ENCODE measurements at places on chromosomes 2 and 18.

- no peak for DNase-seq
These were observed 210.5 kb downstream of the HDAC4 start for GRCh38 chr2:239190361-239190760.

DNA sequence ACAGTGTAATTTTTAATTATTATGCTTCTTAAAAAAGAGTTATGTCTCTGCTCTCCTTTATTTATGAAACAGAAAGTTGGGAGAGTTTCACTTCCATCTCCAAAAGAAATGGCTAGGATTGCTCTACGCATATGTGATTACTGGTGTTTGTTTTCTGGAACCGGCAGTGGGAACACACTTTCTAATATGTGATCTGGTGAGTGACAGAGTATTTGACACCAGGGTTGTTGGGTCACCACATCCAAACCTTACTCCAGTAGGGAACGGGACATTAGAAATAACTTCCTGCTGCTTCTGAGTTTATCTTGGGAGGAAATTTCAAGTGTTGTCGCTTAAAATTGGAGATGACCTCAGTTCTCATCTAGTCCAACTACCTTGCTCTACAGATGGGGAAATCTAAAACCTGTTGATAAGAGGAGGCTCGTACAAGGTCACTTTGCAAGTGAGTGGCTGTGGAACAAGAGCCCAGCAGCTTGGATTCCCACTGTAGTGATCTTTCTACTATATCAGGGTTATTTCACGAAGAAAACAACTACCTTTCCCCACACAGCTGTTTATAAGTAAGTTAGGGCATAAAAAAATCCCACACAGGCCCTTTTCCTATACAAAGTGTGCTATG lies 108.5 kb downstream of the TTC32 start:
- DNase-seq = no peak

DNA sequence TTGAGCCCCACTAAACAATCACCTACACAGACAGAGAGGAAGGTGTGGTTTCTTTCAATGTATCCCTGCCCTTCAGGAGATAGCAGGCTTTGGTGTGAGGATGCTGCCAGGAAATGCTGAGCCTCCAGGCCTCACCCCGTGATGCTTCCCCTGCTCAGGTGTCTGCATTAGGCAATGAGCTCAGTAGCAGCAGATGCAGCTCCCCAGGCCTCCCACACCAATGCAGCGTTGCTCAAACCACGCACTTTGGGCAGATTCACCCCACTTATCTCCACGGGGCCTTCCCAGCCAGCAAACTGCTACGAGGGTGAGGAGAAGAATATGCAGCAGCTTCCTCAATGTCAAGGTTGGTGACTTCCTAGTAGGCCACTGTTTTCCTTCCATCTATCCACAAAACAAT lies 229.3 kb upstream of the PXDN start:
- no peak for DNase-seq

DNA sequence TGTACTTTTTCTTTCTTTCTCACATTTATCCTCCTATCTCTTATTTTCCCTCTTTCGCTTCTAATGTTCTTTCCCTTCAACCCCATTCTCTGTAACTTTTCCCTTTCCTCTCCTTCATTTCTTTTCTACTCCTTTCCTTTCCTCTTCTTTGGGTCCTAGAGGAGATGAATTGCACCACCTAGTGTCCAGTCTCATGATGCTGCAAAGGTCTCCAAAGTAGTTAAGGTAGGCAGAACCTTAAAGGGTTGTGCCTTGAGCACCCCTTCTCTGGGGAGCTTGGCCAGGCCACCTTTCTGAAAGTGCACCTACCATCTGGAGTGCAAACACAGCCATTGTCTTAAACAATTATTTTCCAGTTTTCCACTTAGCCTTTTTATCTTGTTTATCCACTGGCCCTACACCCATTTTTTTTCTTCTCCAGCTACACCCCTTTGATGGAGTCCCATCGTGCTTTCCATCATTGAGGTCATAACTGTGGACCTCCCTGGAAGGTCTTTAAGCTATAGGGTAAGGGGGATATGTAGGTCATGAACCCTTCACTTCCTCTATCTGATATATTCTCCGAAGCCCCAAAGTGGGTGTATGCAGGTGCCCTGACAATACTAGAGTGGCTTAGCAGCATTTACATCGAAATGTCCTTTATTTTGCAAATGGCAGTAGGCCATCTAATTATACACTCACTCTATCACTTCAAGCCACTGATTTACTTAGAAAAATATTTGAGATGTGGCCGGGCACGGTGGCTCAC lies 155.9 kb downstream of the ESCO1 start:
- DNase-seq = no peak

DNA sequence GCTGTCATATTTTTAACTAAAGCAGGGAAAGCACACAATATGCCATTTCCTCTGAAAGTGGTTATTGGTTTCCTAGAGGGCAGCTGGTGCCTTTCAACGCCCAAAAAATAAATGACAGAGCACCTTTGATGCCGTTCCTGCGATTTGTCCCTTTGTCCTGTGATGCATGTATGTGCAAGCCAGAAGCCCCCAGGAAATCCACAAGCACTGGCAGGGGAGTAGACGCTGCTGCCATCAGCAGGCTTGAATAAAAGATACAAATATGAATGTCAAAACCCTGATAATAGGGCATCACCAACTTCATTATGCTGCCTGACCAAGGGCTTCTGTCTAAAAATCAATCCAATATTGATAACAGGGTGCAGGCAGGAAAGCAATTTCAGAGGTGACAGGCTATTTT lies 246.1 kb downstream of the FBXO15 start:
- DNase-seq = peak; percentile 53

DNA sequence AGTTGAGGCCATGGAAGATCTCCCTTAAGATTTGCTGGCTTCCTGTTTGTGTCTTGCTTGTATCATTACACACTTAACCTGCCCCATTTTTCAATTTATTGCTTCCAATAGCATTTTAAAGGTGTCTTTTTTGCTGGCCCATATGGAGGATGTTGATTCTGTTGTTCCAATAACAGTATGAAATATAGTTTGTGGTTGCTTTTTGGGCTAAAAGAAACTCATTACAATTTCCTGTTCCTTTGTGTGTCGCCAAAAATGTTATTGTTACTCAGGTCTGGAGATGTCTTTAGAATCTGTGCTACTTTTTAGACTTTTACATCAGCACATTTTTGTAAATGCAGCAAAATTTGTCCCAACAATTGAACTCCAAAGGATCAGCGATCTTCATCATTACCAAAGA lies 234.0 kb upstream of the ITGA4 start:
- no peak for DNase-seq

- DNase-seq = no peak
These were observed 127.1 kb downstream of the CERS6 start for GRCh38 chr2:168583064-168583709.

DNA sequence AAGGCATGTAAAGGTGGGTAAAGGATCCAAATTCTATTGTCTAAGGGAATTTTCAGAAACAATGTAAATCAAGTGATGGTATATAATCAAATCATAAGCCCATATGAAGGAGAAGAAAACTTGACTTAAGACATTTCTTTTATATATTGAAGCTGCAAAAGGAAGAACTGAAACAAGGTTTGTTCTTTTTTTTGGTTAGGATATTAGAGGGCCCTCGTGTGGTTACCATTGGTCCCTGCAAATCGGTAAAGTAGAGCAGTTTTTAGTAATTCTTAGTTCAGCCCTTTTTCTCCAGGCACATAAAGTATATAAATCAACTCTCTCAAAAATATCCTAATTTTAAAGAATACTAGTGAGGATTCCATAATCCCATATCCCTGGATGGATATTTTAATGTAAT lies 105.6 kb upstream of the STK17B start:
- DNase-seq = no peak

DNA sequence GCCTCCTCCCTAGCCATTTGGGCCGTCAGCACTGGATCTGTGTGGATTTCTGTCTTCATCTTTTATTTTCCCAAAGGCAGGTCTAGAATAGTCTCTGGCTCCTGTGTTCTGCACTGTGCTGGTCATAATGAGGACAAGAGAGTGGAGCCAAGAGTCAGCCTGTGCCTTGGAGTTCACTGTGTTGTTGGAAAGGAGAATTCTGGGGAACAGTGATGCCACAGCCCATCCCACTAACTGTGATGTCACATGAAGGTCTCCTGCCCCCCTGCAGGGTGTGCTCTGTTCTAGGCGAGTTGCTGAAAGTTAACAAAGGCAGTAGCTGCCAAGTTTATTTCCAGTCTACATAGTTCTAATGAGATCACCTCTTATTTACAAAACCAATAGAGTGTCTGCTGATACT lies 248.5 kb downstream of the TPGS2 start:
- peak; percentile 92 for DNase-seq

GRCh38 chr2:30588994-30589393 lies 141.9 kb downstream of the LCLAT1 start:
- no peak for DNase-seq

GRCh38 chr2:160241251-160242137 lies 41.4 kb upstream of the ITGB6 start:
- no peak for DNase-seq

DNA sequence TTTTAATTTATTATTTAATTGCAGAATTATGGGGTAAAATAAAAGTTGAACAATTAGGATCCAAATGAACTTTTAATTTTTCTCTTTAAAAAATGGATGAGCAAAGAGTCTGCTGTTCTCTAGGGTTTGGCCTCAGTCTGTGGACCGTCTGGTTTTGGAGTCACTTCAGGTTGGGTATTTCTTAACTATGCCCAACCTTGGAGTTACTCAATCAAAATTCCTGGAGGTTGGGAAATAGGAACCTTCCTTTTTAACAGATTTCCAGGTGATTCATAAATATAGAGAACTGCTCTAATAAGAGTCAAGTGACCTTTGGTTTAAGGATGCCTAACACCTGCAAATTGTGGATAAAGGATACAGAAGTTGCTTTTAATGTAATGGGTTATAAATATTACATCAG lies 241.5 kb upstream of the GCFC2 start:
- DNase-seq = no peak

GRCh38 chr2:100940240-100940639 lies 61.8 kb upstream of the RPL31 start:
- no peak for DNase-seq

GRCh38 chr2:160207804-160208654 lies 8.0 kb upstream of the ITGB6 start:
- no peak for DNase-seq

DNA sequence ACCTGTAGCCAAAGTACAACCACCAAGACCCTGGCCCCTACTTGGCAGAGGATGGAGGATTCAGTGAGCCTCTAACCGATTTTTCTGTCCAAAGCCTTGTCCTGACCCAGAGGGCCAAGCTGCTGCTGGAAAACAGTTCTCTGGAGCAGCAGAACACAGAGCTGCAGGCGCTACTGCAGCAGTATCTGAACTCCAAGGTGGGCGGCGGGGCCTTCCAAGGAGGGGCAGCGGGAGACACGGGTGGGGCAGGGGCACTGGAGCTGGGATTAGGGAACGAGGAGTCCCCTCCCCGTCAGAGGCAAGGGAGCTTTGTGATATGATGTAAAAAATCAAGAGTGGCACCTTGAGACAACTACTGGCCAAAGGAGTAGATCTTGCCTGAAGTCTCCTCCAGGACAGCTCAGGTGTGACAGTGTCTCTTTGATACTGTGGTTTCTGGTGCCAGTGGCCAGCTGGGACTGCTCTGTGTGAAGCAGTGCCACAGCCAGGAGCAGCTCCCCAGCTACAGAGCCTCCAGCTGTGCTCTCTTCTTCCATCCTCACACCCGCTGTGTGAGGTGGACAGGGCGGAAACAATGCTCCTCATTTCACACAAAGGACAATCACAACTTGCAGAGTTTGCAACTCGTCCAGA lies 22.8 kb downstream of the OTOF start:
- DNase-seq = no peak

DNA sequence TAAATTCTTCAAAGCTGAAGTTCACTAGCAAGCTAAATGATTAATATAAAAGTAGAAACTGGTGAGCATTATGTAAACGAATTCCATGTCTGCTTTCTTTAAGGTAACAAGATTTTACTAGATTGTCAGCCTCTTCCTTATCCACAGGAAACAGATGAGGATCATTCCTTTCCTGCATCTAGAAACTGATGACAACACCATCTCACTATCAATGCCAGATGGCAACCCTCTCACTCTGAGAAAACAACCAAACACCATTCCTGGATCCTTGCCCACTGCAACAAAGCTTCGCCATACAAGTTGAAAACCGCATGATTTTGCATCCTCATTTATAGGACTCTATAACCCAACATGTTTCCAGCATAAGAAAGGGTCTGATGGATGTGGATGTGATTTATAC lies 122.9 kb downstream of the ZNF521 start:
- no peak for DNase-seq

DNA sequence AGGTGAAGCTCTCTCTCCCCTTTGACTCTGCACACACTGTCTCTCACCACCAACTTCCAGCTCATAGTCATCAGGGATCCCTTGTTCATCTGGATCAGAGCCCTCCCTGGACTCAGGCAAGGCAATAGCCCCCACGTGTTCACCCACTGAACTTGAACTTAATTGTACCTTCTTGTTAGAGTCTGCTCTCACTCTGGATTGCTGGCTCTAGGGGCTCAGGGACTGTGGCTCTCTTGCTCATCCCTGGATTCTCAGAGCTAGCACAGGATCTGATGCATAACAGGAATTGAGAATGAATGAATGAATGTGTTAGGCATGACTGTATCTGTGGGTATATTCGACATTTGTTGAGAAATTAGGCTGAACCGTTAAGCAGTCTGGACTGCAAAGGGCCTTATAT lies 16.7 kb upstream of the ASAP2 start:
- DNase-seq = no peak

DNA sequence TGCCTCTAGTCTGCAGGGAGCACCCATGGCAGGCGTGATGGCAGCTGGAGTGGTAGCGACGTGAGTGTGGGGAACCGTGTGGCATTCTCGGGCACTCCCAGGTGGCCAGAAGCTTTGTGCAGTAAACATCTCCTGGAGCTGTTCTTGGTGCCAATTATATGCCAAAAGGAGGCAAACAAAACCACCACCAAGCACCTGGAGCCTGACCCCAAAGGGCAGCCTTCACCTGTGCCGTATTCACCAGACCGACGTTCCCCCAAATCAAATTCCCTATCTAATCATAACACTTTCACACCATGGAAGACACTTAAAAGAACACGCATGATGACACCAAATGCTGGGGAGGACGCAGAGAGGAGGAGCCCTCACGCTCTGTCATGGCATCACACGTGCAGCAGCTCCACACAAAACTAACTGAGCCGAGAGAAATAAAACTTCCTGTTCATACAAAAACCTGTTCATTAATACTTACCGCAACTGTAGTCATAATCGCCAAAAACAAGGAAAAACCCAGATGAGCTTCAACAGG lies 123.6 kb downstream of the EIPR1 start:
- DNase-seq = peak; percentile 68

- DNase-seq = no peak
These were observed 304.4 kb upstream of the HS6ST1 start for GRCh38 chr2:128622955-128623620.

GRCh38 chr2:240823449-240824336 lies 3.7 kb upstream of the KIF1A start:
- no peak for DNase-seq

Measured in esophagus muscularis mucosa (tissue), 4 donors.